ENCODE measurements at places on chromosomes 16 and 17.

GRCh38 chr16:88086571-88087516, 135.6 kb downstream of the BANP start:
- DNase-seq = no peak

GRCh38 chr16:3112058-3112880, at the start of gene ZNF205:
Gene ZNF205, plus strand, starts transcription at chr16:3112586. Its CDS starts 845 bp downstream, at chr16:3113431.
- no peak for DNase-seq

DNA sequence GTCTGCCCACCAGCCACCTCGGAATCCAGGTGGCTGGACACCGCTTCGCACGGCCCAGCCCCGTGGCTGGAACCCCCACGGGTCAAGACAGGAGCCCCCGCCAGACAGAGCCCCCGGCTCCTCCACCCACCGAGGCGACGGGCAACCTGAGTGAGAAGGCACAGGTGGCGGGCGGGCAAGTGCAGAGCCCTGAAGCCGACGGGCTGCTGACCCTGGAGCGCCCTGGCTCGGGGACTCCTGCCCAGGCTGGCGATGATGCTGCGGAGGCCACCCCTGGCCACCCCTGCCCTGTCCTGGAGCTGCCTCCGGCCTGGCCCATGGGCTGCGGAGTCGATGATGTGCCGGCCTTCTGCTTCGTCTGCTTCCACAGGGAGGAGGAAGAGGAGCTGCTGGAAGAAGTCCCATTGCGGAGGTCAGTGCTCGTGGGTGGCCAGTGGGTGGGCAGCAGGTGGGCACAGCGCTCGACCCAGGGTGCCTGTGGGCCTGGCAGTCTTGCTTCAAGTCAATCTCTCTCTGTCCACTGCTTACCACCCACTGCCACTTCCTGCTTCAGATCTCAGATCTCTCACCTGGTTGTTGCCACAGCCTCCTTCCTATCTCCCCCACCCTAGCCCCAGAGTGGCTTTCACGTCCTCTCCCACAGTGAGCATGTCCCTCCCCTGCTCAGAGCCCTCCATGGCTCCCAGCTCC, 33.1 kb upstream of the SBK1 start:
- DNase-seq = no peak

DNA sequence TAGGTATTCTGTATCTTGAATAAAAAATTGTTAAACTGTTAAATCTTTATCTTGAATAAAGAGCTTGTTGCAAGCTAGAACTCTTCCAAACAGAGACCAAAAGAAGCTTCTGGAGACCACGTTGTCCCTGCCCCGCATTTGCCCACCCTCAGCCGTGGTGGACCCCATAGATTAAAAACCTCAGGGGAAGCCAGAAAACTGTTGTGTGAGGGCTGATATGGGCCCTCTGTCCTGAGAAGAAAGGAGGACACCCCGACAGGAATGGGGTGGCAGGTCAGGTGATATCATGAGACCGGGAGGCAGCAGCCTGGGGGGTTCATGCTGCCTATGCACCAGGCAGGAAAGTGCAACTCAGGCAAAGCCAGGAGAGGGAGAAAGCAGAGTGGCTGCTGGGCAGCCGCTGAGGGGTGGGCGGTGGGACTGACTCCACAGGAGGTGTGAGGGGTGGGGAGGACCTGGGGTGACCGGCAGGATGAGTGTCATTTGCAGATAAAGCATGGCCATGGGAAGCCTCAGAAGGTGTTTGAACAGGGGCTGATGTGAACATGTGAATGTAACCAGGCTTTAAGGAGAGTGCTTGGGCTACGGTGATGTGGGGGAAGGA, 147.8 kb downstream of the IRF8 start:
- DNase-seq = no peak

GRCh38 chr17:33602981-33603380, 309.9 kb upstream of the ASIC2 start:
- DNase-seq = no peak

DNA sequence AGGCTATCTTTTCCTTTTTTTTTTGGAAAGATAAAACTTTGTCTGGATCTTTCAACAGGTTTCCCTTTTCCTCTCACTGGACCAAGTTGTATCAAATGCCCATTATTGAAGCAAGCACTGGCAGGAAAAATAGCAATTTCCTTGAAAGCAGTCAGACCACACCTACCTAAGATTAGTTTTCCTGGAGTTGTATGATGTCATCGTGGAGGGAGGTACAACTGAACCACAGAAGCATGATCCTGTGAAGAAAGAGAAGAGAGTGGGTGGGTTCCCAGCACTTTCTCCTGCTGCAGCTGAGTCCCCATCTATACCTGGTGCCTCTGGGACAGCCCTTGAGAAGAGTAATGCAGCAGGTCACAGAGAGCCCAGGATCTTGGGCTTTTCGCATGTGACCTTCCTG, 63.6 kb upstream of the ERCC4 start:
- no peak for DNase-seq

- no peak for DNase-seq
These were observed 43.4 kb upstream of the PRSS54 start for GRCh38 chr16:58338205-58338604.

GRCh38 chr16:86874141-86874540, 295.8 kb downstream of the FOXL1 start:
- peak; percentile 32 for DNase-seq

DNA sequence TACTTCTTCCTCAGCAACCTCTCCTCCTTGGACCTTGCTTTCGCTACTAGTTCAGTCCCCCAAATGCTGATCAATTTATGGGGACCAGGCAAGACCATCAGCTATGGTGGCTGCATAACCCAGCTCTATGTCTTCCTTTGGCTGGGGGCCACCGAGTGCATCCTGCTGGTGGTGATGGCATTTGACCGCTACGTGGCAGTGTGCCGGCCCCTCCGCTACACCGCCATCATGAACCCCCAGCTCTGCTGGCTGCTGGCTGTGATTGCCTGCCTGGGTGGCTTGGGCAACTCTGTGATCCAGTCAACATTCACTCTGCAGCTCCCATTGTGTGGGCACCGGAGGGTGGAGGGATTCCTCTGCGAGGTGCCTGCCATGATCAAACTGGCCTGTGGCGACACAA, 429 bp downstream of the OR2C1 start:
- no peak for DNase-seq

- DNase-seq = no peak
These were observed 4.1 kb upstream of the TRARG1 start for GRCh38 chr17:1275205-1275961.

GRCh38 chr17:75587675-75588595, at the start of gene MYO15B:
Gene MYO15B, plus strand, starts transcription at chr17:75587800. Its CDS starts 258 bp downstream, at chr17:75588058.
- DNase-seq = peak; percentile 33

DNA sequence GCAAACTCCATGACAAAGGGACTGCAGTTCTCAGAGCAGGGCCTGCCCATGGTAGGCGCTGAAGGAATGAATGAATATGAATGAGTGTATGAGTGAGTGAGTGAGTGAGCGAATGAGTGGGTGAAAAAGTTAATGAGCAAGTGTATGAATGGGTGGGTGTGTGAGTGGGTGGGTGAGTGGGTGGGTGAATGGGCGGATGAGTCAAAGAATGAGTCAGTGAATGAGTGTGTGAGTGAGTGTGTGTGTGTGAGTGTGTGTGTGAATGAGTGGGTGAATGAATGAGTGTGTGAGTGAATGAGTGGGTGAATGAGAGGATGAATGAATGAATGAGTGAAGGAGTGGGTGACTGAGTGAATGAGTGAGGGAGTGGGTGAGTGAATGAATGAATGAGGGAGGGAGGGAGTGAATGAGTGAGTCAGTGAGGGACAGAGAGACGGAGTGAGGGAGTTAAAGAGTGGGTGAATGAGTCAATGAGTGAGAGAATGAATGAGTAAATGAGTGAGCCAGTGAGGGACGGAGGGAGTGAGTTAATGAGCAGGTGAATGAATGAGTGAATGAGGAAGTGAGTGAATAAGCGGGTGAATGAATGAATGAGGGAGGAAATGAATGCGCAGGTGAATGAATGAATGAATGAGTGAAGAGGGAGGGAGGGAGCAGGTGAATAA, 11.1 kb upstream of the CHMP6 start:
- DNase-seq = no peak

- no peak for DNase-seq
These were observed 357.9 kb downstream of the SLC39A11 start for GRCh38 chr17:72734613-72735012.

- DNase-seq = no peak
These were observed 102.8 kb downstream of the CMIP start for GRCh38 chr16:81547194-81547938.

- DNase-seq = no peak
These were observed 300.6 kb downstream of the SOX9 start for GRCh38 chr17:72421128-72422092.

GRCh38 chr17:38435795-38436194, 7.5 kb downstream of the ARHGAP23 start:
- DNase-seq = no peak

GRCh38 chr17:81020767-81021497, 14.0 kb upstream of the BAIAP2 start:
- no peak for DNase-seq

GRCh38 chr16:9399573-9399972, 308.1 kb downstream of the HAPSTR1 start:
- no peak for DNase-seq

DNA sequence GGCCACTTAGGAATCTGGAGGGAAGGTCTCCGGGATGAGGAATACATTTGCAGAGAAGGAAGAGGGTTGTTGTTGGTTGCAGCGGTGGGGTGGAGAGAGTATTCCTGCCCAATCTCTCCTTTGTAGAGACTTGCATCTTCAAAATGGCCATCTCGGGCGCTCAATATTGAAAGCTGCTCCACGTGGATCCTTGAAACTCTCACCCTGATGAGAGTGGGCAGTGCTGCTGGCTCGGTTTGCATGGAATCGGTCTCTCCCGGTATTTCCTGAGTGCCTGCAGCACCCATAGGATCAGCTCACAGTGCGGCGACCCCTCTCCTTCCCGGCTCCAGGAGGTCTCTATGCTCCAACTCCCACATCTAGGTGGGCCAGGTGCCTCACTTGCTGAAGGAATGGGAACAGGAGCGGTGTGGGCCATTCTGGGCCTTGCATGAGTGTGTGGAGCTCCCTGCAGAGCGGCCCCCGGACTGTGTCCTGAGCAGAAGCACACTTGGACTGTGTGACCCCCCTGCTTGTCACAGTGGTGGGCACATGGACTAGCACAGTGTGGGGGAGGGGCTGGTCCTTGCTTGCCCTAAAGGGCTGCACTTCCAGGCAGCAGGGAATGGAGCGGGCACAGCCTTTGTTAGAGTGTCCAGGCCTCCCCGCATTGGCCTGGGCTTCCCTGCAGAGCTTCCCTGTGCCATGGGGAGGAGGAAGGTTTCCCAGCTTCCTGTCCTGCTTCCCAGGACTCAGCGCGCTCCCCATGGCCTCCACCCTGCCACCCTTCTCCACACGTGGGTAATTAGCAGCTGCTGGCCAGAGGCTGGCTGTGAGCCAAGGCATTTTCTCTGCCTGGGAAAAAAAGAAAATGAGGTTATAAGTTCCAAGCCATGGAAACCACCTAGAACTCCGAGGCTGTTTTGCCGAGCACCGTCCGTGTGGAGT, 139.3 kb downstream of the IRF8 start:
- DNase-seq = no peak

GRCh38 chr17:59289981-59290301, 41.5 kb upstream of the YPEL2 start:
- no peak for DNase-seq

DNA sequence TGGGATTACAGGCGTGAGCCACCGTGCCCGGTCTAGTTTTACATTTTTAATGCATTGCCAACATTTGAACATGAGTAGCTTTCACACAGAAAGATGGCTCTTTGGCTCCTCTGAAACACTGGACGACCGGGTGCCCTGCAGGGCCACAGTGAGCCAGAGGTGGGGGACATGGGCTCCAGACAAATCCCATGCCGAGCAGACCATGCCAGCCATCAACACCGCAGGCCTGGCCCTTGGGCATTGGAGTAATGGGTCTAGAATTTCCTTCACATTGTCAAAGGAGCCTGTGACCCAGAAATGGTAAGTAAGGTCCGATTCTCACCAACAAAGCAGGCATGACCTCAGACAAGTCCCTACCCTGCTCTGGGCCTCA, 21.4 kb upstream of the MPRIP start:
- no peak for DNase-seq

DNA sequence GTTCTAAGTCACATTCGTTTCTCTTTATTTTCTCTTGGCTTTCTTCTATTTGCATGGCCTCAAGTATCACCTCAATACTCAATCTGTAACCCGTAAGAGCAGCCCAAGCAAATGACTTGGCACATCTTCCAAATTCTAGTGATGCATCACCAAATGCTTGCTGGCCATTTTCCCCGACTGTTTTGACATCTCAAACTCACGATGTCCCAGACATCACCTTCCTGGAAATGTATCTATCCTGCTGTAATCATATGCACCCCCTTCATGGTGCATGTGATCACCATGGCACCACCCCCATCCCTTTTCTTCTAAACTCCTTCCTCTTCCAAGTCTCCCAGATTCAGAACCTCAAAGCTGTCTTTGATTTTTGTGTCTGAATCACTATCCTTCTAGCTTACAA, 24.0 kb upstream of the ABCA5 start:
- DNase-seq = no peak

DNA sequence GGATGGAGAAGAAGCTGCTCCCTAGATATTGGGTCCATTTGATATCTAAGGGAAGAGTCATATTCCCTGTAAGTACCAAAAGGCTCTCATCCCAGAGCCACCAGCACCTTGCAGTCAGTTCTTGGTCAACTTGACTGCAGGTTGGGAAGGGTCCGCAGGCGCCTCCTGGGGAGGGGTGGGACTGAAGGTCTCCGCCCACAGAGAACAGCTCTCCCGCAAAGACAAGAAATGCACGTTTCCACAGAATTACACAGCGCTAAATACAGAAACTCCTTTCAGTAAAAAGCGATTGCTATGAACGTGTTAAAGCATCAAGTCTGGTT, 864 bp upstream of the CTCF start:
- no peak for DNase-seq

DNA sequence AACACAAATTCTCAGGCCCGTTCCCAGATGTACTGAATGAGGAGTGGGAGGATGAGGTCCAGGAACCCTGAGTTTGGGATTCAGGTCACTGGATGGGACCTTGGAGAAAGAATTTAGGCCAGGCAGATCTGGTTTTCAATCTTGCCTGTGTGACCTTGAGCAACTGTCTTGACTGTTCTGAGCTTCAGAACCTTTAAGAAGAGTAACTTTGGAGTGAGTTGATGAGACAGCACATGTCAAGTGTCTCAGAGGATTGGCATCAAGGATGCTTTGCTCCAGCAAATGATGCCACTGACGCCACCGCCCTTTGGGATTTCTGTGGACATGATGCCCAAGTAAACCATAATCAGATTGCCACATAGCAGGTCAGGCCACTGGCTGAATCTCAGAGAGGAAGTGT, 56.2 kb upstream of the DNAJA2 start:
- no peak for DNase-seq

- no peak for DNase-seq
These were observed 44.0 kb downstream of the CCDC182 start for GRCh38 chr17:57701124-57701523.

DNA sequence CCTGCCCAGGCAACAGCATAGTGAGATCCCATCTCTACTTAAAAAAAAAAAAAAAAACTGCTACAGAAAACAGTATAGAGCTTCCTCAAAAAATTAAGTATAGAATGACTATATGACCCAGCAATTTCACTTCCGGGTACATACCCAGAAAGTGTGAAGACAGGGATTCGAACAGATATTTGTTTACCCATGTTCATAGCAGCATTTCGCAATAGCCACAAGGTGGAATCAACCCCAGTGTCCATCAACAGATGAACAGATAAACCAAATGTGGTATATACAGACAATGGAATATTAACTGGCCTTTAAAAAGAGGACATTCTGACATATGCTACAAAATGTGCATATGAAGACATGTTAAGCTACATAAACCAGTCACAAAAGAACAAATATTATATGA, 95.5 kb downstream of the CHD9NB start:
- DNase-seq = no peak

Measured in stimulated activated CD4-positive, alpha-beta T cell treated with anti-CD3 and anti-CD28 coated beads, Interleukin-12 subunit alpha, Interleukin-12 subunit beta, amount 100 ng/mL, for 24 hours (primary cell).